ENCODE measurements at places on chromosomes 2 and 18. TPM values are rescaled to one million over a fixed set of nuclear protein-coding genes. Genes with fewer than 3 reads are reported as not detected.

DNA sequence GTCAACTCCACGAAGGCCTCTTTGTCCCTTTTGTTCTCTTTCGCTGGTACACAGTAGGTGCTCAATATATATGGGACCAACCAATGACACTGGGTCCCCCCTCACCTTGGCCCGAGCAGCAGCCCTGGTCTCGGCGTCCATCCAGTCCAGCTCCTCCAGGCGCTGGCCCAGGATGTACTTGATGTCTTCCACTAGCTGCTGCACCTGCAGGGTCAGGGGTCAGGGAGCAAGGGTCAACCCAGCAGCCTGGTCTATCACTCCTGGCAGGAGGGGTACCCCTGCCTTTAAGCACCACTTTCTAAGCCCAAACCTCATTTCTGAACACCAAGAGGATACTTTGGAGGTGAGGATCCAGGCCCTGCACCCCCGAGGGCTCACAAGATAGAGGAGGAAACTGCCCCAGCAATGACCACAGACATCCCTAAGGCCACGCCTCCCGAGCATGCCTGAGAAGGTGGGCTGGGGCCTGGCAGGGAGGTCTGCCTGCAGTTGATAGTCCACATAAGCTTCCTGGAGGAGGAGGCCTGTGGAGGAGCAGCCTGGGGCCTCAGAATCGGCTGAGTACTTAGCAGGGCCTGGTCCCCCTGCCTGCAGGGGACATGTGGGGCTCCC lies 4.2 kb downstream of the ECEL1 start:
- H3K36me3 ChIP-seq, result no peaks in the 10 kb centered on the region
- DNase-seq, result no peak
- H3K27me3 ChIP-seq, result peaks cover 49% of the 10 kb centered on the region
- H3K4me1 ChIP-seq, result no peaks in the 10 kb centered on the region
- no peak overlapping the region for H3K4me3 ChIP-seq

DNA sequence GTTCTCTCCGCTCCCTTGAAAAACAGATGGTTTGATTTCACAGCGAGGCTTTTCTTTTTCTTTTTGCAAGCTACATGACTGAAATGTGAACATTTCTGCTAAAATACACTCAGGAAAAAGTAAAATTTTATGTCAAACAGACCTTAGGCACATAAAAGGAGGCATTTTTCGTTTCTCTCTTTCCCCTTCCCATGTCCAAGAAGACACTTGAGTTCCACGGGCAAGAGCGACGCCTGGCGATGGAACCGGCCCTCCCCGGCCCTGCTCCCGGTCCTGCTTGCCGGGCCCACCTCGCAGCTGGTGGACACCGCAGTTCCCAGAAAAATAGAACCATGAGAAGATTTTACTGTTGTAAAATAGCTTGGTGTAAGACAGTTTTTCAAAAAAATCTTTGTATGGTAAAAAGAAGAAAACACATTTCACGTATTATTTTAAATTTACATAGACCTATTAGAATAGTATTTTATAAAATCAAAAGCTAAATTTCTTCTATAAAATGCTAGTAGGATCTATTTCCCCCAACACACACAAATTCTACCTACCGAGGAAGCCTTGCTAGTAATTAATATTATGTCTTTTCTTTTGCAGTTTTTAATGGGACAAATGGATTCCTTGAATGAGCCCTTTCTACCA lies 2.3 kb upstream of the ALKAL2 start:
- H3K27me3 ChIP-seq, result peaks cover 52% of the 10 kb centered on the region
- DNase-seq, result peak; percentile 55
- no peak overlapping the region for H3K27ac ChIP-seq
- no peaks in the 10 kb centered on the region for H3K36me3 ChIP-seq

GRCh38 chr18:77360315-77361190 lies 110.9 kb downstream of the GALR1 start:
- no peaks in the 10 kb centered on the region for H3K27me3 ChIP-seq
- H3K27ac ChIP-seq, result no peak overlapping the region
- no peak overlapping the region for H3K4me3 ChIP-seq

- H3K27ac ChIP-seq, result no peak overlapping the region
- no peak overlapping the region for H3K4me3 ChIP-seq
- H3K27me3 ChIP-seq, result peaks cover 54% of the 10 kb centered on the region
- no peaks in the 10 kb centered on the region for H3K36me3 ChIP-seq
- DNase-seq, result no peak
- H3K4me1 ChIP-seq, result peaks cover 21% of the 10 kb centered on the region
Measured at GRCh38 chr18:58496231-58496630, 132.7 kb downstream of the ALPK2 start.

GRCh38 chr18:78526275-78526674 lies 453.3 kb upstream of the SALL3 start:
- H3K4me3 ChIP-seq, result no peak overlapping the region
- H3K27me3 ChIP-seq, result peaks cover 15% of the 10 kb centered on the region
- peaks cover 9% of the 10 kb centered on the region for H3K4me1 ChIP-seq
- no peaks in the 10 kb centered on the region for H3K36me3 ChIP-seq

DNA sequence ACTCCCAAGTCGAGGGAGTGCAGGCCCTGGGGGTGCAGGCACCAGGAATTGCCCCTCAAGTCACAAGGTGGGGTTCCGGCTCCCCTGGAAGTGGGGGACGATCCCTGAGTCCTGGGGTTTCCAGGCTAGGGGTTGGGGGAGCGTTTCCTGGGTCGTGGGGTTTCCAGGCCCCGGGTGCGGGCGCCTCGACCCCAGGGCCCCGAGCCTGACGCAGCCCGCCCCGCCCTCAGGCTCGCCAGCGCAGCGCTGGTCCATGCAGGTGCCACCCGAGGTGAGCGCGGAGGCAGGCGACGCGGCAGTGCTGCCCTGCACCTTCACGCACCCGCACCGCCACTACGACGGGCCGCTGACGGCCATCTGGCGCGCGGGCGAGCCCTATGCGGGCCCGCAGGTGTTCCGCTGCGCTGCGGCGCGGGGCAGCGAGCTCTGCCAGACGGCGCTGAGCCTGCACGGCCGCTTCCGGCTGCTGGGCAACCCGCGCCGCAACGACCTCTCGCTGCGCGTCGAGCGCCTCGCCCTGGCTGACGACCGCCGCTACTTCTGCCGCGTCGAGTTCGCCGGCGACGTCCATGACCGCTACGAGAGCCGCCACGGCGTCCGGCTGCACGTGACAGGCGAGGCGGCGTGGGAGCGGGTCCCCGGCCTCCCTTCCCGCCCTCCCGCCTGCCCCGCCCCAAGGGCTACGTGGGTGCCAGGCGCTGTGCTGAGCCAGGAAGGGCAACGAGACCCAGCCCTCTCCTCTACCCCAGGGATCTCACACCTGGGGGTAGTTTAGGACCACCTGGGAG lies 12.0 kb downstream of the SIGLEC15 start:
- H3K4me3 ChIP-seq, result no peak overlapping the region
- H3K4me1 ChIP-seq, result peaks cover 35% of the 10 kb centered on the region
- peaks cover 1% of the 10 kb centered on the region for H3K36me3 ChIP-seq
- DNase-seq, result peak; percentile 46
- H3K27ac ChIP-seq, result no peak overlapping the region

DNA sequence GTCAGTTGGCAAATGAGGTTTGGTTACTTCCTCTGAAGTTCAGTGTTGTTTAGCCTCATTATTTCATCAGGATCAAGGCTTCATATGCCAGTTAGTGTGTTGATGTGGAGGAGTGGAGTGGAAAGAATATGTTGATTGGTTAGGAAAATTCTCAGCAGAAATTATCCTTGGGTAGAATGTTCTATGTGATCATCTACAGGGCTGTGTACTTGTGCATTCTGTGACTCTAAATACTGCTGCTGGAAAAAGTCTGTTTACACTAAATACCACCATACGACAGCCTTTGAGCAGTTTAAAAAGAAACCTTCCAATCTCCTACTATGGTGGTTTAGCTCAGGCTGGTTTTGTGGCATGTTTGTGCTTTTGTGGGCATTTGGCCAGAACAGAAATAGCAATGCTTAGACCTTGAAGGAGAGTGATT lies 25.8 kb downstream of the CAB39 start:
- peak overlapping the region; percentile 79 for H3K27ac ChIP-seq
- peaks cover 44% of the 10 kb centered on the region for H3K4me1 ChIP-seq
- H3K27me3 ChIP-seq, result no peaks in the 10 kb centered on the region
- H3K4me3 ChIP-seq, result peak overlapping the region; percentile 4

DNA sequence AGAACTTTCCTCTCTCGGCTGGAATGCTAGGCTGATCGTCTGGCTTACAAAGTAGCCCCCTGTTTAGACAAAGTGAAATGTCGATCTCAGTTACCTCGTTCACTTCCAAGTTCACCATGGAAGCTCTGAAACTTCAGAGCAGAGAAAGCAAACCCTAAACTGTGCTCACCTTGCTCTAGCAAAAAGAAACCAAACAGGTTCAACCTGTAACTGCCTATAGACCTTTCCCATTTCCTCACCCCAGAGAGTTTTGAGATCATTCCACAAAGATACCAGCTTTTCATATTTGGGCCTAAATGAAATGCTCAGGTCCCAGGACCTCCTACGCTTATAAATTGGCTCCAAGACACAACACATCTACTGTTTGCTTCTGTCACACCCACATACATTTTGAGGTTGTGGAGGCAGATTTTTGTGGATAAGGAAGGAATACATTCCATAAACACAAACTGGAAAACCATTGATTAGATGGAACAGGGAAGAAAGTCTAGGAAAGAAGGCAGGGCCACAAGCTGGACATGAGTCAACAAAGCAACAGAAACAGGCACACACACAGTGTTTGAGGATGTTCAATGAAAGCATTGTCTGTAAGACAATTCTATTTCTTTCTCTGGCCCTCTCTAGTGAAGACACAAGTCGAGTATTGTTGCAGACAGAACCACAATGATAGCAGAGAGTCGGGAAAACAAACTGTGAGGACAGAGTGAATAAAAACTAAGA lies 52.8 kb upstream of the TGIF1 start:
- no peaks in the 10 kb centered on the region for H3K36me3 ChIP-seq
- H3K27ac ChIP-seq, result peak overlapping the region; percentile 50
- no peak for DNase-seq
- H3K27me3 ChIP-seq, result peaks cover 6% of the 10 kb centered on the region

DNA sequence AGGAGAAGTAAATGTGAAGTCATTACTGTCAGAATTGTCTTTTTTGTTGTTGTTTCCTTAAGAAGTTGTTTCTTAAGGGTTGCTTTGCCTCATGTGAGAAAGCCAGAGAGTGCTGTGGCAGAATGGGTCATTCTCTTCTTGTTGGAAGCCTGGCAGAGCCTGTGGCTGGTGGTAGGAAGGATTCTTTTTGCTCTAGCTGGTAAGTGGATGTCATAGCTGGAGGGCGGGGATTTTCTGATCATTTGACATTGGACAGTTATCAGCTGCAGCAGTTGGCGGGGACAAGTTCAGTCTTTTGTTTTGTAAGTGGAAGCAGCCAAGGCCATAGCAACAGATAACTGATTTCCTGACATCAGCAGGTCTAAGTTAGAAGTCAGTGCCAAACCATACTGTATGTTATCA lies 5.5 kb upstream of the RMDN2 start:
- H3K27ac ChIP-seq, result no peak overlapping the region
- no peaks in the 10 kb centered on the region for H3K36me3 ChIP-seq
- no peaks in the 10 kb centered on the region for H3K27me3 ChIP-seq
- peaks cover 23% of the 10 kb centered on the region for H3K4me1 ChIP-seq
- no peak overlapping the region for H3K4me3 ChIP-seq
- DNase-seq, result no peak

- H3K27me3 ChIP-seq, result peaks cover 4% of the 10 kb centered on the region
- no peaks in the 10 kb centered on the region for H3K4me1 ChIP-seq
Measured at GRCh38 chr2:128343459-128343858, 24.8 kb upstream of the HS6ST1 start.

- no peak overlapping the region for H3K4me3 ChIP-seq
- peaks cover 1% of the 10 kb centered on the region for H3K36me3 ChIP-seq
- DNase-seq, result no peak
- peak overlapping the region; percentile 5 for H3K27ac ChIP-seq
Measured at GRCh38 chr2:18752022-18752493, 162.7 kb upstream of the NT5C1B start.

DNA sequence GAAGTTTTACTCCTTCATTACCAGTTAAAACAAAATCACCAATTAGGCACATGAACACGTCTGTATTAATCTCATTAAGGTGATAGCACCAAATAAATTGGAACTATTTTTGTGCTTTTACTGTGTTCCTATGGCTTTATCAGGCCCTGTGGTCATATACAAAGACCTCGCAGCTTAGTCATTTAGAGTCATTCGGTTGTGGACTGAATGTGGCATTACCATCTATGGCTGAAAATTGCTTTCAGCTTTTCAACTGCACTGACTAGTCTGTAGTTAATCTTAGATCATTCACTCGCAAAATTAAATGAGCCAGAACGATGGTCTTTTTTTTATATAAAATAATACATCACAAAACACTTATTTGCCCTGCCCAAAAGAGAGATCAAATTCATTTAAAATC lies 601.7 kb downstream of the NR4A2 start:
- no peak overlapping the region for H3K4me3 ChIP-seq
- H3K27me3 ChIP-seq, result peaks cover 17% of the 10 kb centered on the region
- peaks cover 2% of the 10 kb centered on the region for H3K4me1 ChIP-seq
- no peak overlapping the region for H3K27ac ChIP-seq

DNA sequence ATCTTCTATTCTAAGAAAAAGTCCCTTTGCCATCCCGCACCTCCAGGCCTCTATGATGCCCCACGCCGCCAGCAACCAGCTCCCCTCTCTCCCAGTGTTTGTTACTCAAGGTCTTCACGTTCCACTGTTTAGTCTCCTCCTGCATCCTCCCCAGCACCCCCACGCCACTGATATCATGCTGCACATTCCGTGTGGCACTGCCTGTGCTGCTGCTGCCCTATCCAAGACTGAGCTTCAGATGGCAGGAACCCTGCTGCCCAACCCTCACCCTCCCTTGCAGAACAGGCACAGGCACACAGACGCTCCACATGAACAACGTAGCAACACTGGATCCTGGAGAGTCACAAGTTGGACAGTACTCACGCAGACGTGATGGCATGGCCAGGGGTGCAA lies 35.3 kb downstream of the MYO5B start:
- H3K27me3 ChIP-seq, result no peaks in the 10 kb centered on the region
- DNase-seq, result no peak
- H3K4me1 ChIP-seq, result peaks cover 60% of the 10 kb centered on the region
- peak overlapping the region; percentile 94 for H3K27ac ChIP-seq
- H3K4me3 ChIP-seq, result peak overlapping the region; percentile 58
- H3K36me3 ChIP-seq, result peaks cover 6% of the 10 kb centered on the region

Gene CD207
- not detected for total RNA-seq

Gene SCN7A
- 3.3 TPM for total RNA-seq

Gene CROCC2
- 0.36 TPM for total RNA-seq

Gene TMEM178A
- 28.7 TPM for total RNA-seq

Gene EEF1B2
- 492 TPM for total RNA-seq

Measured in progenitor cell of endocrine pancreas (in vitro differentiated cells).